Lower lobe of right lung (tissue), 2 donors: ENCODE measurements at places on chromosomes 7 and 10.

DNA sequence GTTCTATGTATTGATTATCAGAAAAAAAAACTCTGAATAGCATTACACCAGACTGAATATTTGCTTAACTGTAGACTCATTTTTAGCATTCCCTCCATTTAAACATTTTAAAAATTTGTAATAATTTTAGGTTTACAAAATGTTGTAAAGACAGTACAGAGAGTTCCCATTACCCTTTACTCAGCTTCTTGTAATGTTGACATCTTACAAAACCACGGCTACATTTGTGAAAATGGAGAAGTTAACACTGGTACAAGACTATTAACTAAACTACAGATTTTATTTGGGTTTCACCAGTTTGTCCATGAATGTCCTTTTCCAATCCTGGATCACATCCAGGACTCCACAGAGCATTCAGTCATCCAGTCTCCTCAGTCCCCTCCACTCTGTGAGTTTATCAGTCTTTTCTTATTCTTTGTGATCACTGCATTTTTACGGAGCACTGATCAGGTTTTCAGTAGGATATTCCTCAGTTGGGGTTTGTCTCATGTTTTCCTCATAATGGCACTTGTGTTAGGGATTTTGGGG is 130.0 kb upstream of the EEPD1 start:
- DNase-seq = no peak

GRCh38 chr7:47345857-47346298 is 236.0 kb downstream of the TNS3 start:
- DNase-seq = no peak

DNA sequence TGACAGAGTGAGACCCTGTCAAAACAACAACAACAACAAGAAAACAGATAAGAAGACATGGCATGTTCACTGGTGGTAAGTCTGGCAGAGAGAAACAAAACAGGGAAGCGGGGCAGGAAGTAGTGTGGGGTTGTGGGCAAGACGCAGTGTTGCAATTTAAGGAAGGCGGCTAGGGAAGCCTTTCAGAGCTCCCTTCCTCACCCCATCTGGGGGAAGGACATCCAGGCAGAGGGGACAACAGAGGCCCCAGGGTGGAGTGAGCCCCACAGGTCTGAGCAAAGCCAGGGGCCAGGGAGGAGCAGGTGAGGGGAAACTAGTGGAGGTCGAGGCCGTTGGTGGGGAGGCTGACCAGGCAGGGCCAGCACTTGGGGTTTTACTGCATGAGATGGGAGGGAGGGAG is 16.8 kb downstream of the LAT2 start:
- peak; percentile 55 for DNase-seq

GRCh38 chr7:112150823-112151641 is 55.2 kb downstream of the DOCK4 start:
- DNase-seq = no peak

- no peak for DNase-seq
Observed at GRCh38 chr7:32092346-32092745, 22.1 kb upstream of the PDE1C start.

DNA sequence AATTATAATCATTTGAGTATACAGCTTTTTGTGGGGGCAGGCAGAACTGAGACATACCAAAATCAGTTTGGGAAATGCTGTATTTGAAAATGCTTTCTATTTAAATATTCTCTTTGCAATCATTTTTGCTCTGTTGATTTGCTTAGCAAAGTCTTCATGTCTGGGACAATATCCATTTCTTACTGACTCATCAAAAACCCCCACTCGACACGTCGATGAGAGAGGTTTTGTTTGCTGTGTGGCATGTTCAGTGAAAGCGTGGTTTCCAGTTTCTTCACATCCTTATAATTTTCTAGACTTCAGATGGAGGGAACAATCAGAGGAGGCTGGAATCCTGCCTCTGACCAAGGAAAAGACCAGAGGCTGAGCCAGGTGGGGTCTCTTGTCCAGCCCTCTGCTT is 28.9 kb downstream of the HTRA1 start:
- DNase-seq = no peak

GRCh38 chr10:17007418-17007770 is 122.2 kb downstream of the CUBN start:
- DNase-seq = no peak

DNA sequence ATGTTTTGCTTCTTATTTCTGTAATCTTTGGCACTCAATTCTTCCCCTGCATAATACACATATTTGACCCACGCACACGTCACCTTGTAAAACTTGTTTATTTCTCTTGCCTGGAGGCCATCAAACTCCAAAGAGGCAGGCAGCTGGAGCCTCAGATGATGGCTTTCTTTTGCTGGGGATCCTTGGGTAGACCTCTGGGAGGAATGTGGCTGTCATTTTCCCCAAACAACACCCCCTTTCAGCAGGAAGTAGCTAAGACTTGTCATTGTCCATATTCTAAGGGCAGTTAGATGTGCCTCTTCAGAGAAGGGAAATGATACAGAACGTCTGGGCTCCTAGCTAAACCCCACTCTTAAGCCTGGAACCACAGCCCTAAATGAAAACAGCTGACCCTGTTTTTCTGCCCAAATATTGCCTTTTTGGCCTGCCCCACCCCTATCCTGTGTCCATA is 111.3 kb downstream of the ITGB8 start:
- no peak for DNase-seq
